ENCODE measurements at places on chromosomes 6 and 20.

DNA sequence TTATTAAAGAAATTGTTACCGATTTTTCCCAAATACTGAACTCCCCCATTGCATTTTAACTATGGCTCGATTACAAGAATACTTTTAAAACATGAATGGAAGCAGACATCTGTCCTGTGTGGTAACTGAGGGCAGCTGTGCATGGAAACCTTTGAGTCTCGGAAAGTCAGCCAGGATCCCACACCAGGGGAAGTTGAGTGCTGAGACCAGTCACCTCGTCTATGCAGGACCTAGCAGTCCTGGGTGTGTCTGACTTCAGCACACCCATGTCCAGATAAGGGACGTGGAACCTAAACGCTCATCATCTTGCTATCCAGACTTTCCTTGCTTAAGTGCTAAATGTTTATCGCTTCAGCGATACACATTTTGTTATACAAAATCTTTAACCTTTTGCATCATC, 6.1 kb downstream of the RIN2 start:
- DNase-seq: no peak

GRCh38 chr6:169386411-169387057, 132.9 kb upstream of the THBS2 start:
- no peak for DNase-seq

DNA sequence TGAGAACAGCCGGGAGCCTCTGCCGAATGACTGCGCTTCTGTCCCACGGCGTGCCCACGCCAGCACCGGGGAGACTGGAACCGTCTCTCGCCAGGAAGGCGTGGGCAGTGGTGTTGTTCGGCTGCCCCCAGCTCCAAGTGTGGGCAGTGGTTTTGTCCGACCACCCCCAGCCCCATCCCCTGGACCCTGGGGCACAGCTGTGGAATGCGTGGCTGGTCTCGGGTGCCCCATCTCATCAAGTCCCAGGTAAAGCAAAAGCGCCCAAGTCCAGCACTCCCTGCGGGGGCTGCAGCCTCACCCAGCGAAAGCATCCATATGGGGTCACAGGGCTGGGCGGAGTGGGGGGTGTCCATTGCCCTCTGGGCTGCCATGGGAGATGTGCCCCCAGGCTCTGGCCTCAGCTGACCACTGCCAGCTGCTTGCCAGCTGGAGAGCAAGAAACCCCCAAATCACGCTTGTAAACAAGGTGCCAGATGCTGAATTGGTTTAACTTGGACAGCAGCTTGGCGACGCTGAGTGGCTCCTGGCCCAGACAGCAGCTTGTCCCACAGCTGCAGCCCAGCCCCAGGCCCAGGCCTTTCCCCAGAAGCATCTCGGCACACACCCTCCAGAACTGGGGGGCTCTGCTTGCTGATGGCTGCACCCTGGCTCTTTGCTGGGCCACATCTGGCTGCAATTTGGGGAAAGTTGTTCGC, 4.5 kb downstream of the CABLES2 start:
- DNase-seq: no peak

DNA sequence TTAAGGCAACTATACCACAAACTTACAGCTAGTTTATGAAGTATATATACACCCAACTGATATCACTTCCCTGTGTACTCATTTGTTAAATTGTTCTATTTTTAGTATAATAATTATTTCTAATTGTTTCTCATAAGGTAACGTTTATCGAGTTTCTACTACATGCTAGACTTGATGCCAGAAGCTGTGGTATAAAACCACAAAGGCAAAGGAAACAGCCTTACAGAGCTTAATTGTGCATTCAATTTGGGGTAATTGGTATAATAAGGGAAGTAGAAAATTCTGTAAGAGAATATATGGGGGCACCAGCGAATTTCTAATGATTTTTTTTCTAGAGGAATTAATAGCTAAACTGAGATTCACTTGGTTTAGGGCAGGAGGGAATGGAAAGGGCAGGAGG, 183.9 kb downstream of the GRM1 start:
- no peak for DNase-seq

GRCh38 chr20:48298851-48299484, 513.7 kb upstream of the SULF2 start:
- no peak for DNase-seq

DNA sequence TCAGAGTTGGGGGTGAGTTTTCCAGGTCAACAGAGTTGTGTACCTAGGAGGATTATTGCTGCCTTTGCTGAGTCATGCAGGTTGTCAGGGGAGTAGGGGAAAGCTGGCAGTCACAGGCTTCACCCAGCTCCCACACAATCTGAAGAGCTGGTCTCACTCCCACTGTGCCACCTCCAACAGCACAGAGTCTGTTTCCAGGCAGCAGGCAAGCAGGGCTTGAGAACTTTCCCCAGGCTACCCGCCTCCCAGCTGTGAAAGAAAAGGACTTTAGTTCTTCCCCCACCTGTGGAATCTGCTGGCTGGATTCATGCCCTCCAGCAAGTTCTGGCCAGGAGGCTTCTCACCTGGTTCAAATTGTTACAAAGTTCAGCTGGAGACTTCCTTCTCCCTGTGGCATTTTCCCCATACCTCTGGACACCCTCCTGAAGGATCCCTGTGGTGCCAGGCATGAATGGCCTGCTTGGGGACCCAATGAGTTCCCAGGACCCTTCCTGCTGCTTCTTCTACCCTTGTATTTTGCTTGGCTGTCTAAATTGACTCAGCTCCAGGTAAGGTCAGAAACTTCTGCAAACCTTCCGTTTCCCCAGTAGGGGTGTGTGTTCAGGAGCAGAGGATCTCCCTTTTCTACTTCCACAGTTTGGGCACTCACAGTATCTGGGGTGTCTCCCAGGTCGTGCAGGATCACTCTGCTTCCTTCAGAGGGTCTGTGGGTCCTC, 378.1 kb upstream of the MAN1A1 start:
- DNase-seq: no peak

- no peak for DNase-seq
These were observed 60.4 kb downstream of the COL19A1 start for GRCh38 chr6:69926745-69927144.

DNA sequence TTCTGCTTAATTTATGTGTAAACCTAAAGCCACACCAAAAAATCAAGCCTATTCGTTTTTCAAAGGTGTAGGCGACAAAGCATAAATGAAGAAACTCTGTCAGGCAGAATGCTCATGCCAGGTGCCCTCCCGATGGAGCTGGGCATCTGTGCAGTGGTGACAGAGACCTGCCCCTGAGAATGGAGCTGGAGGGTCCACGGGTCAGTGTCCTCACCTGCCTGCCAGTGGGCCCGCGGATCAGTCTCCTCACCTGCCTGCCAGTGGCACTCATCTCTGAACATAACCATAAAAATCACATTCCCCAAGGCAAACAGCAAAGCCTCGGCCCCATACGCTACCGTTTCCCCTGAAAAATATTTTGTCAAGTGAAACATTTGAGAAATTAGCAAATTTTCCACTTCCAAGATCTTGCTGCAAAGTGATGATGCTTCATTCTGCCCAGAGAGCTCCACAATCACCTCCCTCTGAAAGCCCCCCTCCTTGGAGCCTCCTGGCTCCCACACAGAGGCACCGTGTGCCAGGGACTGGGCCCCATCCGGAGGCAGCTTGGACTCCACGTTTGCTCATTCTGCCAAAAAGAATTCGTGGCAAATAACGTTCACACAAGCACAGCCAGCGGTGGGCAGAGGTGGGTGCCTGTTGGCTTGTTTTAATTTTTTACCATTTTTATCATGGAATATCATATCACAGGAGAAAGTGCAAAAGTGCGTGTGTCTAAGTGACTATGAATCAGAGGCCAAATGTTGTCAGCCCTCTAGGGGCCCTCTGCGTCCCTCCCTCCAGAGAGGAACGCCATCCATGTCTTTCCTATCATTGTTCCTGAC, 88.8 kb downstream of the YTHDF1 start:
- DNase-seq: no peak

- no peak for DNase-seq
These were observed 42.8 kb upstream of the ID1 start for GRCh38 chr20:31562241-31562640.

DNA sequence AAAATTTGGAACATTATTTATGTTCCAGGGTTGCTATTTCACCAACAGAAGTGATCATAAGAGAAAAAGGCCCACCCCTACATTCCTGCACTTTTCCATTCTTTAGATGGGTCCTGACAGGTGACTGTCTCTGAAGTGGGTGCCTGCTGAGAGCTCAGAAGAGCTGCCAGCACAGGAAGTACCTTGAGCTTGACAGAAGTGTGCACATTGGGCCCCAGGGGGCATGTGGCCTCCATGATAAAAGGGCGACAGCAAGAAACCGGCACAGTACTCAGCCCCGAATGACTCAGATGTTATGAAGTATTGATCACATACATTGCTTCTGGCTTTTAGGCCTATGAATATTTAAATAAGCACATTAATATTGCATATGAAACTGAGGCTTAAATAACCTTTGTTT, 150.4 kb downstream of the PCSK2 start:
- DNase-seq: no peak

- DNase-seq: no peak
These were observed 73.9 kb downstream of the DHX35 start for GRCh38 chr20:39036011-39036410.

GRCh38 chr6:18551228-18551627, 164.1 kb downstream of the RNF144B start:
- DNase-seq: no peak

GRCh38 chr20:37577981-37578380, 50.3 kb upstream of the BLCAP start:
- no peak for DNase-seq

GRCh38 chr20:50625986-50626677, 65.2 kb downstream of the RIPOR3 start:
- no peak for DNase-seq

DNA sequence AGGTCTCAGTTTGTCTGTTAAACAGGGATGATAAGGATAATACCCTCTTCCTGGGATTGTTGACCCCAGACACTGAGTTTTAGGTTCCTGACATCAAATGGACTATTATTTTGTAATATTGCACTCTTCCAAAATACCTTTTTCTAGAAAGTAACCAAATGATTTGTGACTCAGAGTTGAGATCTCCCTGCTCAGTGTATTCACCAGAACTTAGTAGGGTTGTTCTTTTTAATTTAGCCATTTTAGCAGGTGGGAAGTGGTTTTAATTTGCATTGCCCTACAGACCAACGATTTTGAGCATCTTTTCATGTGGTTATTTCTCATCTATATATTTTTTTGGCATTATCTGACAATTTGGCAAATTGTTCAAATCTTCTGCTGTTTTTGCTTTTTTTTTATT, 75.1 kb downstream of the TMEM242 start:
- DNase-seq: no peak
